ENCODE measurements at places on chromosomes 4 and X. TPM values are rescaled to one million over a fixed set of nuclear protein-coding genes. Genes with fewer than 3 reads are reported as not detected.

C4orf36 gene
- total RNA-seq = 3.0 TPM

ZAR1 gene
- 1.3 TPM for total RNA-seq

NPY1R gene
- total RNA-seq = 8.4 TPM

PRR32 gene
- total RNA-seq = not detected

PDE5A gene
- 24.0 TPM for total RNA-seq

SHISA3 gene
- total RNA-seq = 47.9 TPM

PNCK gene
- total RNA-seq = 3.6 TPM

ANXA3 gene
- 29.7 TPM for total RNA-seq

- H3K4me1 ChIP-seq = peaks cover 27% of the 10 kb centered on the region
- H3K27ac ChIP-seq = no peak overlapping the region
- no peak overlapping the region for H3K4me3 ChIP-seq
These were observed 112.0 kb upstream of the LNX1 start for GRCh38 chr4:53703267-53703655.

GRCh38 chr4:185874516-185875230, 62.7 kb upstream of the SORBS2 start:
- H3K4me1 ChIP-seq = no peaks in the 10 kb centered on the region
- no peak for DNase-seq
- no peaks in the 10 kb centered on the region for H3K36me3 ChIP-seq
- no peaks in the 10 kb centered on the region for H3K27me3 ChIP-seq
- no peak overlapping the region for H3K27ac ChIP-seq

- H3K27ac ChIP-seq = no peak overlapping the region
- peaks cover 4% of the 10 kb centered on the region for H3K4me1 ChIP-seq
These were observed 144.3 kb upstream of the CPEB2 start for GRCh38 chr4:14857981-14858380.

- H3K27ac ChIP-seq = no peak overlapping the region
- H3K27me3 ChIP-seq = no peaks in the 10 kb centered on the region
These were observed 413.8 kb downstream of the FAT4 start for GRCh38 chr4:125728568-125728967.

- peaks cover 10% of the 10 kb centered on the region for H3K36me3 ChIP-seq
- no peak for DNase-seq
- H3K4me3 ChIP-seq = no peak overlapping the region
- H3K27ac ChIP-seq = peak overlapping the region; percentile 78
- H3K4me1 ChIP-seq = no peaks in the 10 kb centered on the region
These were observed 21.3 kb downstream of the RPGR start for GRCh38 chrX:38305971-38306370.

DNA sequence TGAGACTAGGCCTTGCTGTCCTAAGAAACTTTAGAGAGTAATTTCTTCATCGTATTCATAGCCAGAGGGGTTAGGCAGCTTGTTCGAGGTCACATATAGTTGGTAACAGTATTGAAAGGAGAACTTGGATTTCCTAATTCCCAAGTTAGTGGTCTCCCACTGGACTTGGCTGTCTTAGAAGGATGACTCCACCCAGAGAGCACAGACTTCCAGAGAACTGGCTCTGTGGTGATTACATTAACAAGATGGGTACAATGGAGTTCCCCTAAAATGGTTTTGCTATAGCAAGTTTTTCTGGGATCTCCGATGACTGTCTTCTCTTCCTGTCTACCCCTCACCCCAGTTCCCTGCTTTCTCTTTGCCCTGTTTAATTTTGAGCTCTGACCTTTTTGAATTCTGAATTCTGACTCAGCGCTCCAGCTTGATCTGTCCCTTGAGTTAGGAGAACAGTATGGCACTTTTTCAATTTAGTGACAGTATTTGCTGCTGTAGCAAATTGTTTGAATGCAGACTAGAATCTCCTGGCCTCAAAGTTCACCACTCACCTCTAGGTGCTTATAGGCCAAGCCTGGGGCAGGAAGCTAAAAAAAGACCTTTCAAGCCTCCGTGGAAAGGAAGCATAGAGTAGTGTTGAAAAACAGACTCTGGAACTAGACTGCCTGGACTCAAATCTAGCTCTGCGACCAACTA, 6.9 kb downstream of the MSN start:
- H3K27me3 ChIP-seq = no peaks in the 10 kb centered on the region
- H3K4me1 ChIP-seq = peaks cover 49% of the 10 kb centered on the region
- H3K4me3 ChIP-seq = no peak overlapping the region
- H3K36me3 ChIP-seq = no peaks in the 10 kb centered on the region
- no peak for DNase-seq
- H3K27ac ChIP-seq = peak overlapping the region; percentile 62

GRCh38 chr4:122900314-122900713, 22.1 kb downstream of the NUDT6 start:
- H3K27me3 ChIP-seq = no peaks in the 10 kb centered on the region
- peaks cover 15% of the 10 kb centered on the region for H3K4me1 ChIP-seq
- no peak overlapping the region for H3K27ac ChIP-seq
- H3K4me3 ChIP-seq = no peak overlapping the region
- DNase-seq = no peak

DNA sequence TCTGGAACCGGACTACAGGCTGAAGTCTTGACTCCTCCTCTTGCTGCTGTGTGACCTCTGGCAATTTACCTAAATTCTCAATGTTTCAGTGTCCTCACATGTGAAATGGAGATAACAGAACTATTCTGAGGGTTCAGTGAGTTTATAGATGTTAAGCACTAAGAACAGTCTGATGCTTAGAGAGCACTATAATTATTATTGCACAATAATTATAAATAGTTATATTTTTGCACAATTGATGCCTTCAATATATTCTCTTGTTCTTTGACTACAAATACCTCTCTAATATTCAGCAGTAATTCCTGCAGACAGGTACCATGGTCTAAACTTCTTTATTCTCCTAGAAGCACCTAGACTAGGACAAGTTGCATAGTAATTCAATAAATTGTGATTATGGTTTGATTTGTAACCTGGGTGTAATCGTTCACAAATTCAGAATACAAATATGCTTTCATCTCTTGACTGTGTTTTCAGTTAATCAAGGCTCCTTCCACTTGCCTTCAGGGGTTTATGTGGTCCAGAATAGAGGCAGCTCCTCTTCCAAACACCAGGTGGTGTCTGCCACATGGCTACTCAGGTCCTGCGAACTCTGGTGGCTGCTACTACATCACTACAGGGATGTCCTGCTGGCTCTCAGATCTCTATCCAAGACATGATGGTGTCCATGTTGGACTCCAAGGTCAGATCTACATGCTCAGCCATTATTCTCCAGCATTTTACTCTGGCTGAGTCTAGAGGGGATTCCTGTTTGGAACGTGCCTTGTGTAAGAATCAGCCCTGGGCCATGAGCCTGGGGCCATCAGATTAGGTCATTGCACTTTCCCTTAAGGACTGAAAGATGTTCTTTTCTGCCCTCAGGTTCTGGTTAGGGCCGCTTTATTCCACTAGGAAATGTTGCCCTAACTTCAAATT, 103.4 kb downstream of the QRFPR start:
- no peak for DNase-seq
- H3K27ac ChIP-seq = no peak overlapping the region
- no peaks in the 10 kb centered on the region for H3K4me1 ChIP-seq
- H3K36me3 ChIP-seq = no peaks in the 10 kb centered on the region

DNA sequence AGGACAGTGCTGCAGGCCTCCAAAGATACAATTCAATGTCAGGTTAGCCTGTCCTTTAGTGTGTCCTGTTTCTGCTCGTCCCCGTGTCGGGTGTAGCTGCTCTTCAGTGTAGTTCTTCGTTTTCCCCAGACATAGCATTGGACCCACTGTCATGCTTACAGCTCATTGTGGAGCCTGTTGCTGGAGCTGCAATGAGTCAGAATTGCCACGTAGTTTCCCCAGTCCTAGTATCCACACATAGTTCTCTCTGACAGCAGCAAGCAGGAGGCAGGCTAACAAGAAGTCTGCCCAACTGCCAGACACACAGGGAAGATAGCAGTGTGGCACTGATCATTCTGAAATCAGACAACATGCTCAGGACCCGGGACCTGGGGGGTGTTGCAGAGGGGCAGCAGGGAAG, 49.2 kb downstream of the MOSPD2 start:
- H3K4me3 ChIP-seq = no peak overlapping the region
- no peak for DNase-seq
- no peak overlapping the region for H3K27ac ChIP-seq
- H3K36me3 ChIP-seq = no peaks in the 10 kb centered on the region

- no peak overlapping the region for H3K4me3 ChIP-seq
- no peaks in the 10 kb centered on the region for H3K4me1 ChIP-seq
- no peak for DNase-seq
These were observed 36.9 kb downstream of the SNCA start for GRCh38 chr4:89800012-89800516.

DNA sequence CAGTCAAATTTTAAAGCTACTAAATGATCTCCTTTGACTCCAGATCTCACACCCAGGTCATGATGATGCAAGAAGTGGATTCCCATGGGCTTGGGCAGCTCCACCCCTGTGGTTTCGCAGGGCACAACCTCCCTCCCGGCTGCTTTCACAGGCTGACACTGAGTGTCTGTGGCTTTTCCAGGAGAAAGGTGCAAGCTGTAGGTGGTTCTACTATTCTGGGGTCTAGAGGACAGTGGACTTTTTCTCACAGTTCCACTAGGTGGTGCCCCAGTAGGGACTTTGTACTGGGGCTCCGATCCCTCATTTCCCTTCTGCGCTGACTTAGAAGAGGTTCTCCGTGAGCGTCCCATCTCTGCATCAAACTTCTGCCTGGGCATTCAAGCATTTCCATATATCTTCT, 845.2 kb downstream of the PCDH18 start:
- H3K36me3 ChIP-seq = no peaks in the 10 kb centered on the region
- H3K4me1 ChIP-seq = no peaks in the 10 kb centered on the region
- no peaks in the 10 kb centered on the region for H3K27me3 ChIP-seq
- no peak for DNase-seq
- no peak overlapping the region for H3K27ac ChIP-seq

DNA sequence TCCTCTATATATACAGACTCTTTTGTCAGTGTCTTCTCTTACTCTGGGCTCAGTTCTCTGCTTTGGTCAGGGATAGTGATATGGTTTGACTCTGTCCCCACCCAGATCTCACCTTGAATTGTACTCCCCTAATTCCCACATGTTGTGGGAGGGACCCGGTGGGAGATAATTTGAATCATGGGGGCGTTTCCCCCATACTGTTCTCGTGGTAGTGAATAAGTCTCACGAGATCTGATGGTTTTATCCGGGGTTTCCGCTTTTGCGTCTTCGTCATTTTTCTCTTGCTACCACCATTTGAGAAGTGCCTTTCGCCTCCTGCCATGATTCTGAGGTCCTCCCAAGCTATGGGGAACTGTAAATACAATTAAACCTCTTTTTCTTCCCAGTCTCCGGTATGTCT, 144.4 kb downstream of the GLUD2 start:
- no peak overlapping the region for H3K27ac ChIP-seq
- H3K4me1 ChIP-seq = no peaks in the 10 kb centered on the region
- no peak for DNase-seq

DNA sequence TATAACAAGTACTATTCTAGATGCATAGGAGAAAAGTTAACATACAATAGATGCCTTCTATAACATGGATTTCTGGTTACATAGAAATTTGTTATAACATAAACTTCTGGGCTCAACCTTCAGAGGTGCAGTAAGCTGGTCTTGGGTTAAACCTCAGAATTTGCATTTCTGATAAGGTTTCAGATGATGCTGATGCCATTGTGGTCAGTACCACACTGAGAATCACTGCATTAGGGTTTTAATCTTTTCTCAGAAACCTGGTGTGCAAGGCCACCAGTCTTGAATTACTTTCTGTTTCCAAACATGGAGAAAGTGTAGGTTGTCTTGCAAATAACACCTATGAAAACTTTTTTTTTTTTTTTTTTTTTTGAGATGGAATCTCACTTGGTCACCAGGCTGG, 146.2 kb downstream of the SPOCK3 start:
- no peaks in the 10 kb centered on the region for H3K36me3 ChIP-seq
- DNase-seq = no peak
- H3K27me3 ChIP-seq = no peaks in the 10 kb centered on the region
- H3K4me3 ChIP-seq = no peak overlapping the region

All from tibial nerve (tissue), 4 donors.